ENCODE measurements at places on chromosomes 16 and 17.
A peak's percentile ranks its signal among the peaks of the same experiment; 100 is the strongest.

- no peak for DNase-seq
Measured at GRCh38 chr17:36600936-36601302, 464 bp upstream of the MRM1 start.

GRCh38 chr16:52872731-52873130 is 180.0 kb downstream of the CHD9NB start:
- no peak for DNase-seq

DNA sequence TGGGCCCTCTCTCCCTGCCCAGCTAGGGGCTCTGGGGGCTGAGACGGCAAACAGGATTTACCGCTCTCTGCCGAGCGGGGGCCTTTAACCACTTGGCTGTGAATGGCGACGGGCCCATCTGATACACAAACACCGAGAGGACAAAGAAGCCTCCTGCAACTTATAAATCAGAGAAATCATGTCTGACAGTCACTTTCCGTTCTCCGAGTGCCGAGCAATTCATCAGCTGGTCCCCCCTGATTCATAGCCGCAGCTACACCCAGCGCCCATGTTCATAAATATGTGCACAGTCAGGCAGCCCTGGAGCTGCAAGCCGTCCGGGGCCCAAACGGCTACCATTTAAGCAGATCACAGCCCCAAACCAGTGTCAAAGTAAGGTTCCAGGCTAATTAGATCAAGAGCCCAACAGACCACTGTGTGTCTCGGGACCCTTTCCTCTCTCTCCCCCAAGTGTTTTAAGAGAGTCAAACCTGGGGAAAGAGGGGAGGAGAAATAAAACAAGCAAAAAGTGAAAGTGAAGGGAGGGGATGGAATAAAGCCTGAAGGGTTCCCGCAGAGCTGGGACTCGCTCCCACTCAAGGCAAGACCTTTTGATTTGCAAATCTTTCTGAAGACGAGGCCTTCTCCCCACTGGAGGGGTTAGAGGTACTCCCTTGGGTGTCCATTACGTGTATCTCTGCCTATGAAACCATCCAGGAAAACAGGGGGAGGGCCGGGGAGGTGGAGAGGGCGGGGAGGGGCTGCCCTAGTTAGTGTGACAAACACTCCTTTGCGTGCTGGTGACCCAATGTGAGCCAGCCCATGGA is 154.7 kb downstream of the C16orf78 start:
- no peak for DNase-seq

- peak; percentile 70 for DNase-seq
Measured at GRCh38 chr17:27532269-27533263, 76.3 kb downstream of the KSR1 start.

GRCh38 chr17:81339191-81339533 is 44.1 kb upstream of the SLC38A10 start:
- DNase-seq, result no peak

GRCh38 chr16:29926711-29927052 is 656 bp upstream of the KCTD13 start:
- DNase-seq, result no peak

DNA sequence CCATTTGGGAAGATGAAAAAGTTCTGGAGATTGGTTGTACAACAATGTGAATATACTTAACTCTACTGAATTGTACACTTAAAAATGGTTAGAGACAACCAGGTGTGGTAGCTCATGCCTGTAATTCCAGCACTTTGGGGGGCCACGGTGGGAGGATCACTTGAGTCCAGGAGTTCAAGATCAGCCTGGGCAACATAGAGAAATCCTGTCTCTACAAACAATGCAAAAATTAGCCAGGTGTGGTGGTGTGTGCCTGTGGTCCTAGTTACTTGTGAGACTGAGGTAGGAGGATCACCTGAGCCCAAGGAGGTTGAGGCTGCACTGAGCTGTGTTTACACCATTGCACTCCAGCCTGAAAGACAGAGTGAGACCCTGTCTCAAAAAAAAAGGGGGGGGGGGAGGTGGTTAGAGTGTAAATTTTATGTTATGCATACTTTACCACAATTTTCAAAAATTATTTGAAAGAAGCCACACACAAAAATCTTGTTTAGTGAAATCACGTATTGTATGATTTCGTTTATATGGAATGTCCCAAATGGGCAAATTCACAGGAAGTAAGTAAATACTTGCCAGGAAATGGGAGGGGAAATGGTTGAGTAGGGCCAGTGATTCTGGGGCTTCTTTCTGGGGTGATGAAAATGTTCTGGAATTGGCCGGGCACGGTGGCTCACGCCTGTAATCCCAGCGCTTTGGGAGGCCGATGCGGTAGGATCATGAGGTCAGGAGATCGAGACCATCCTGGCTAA is 37.1 kb upstream of the AMZ2 start:
- no peak for DNase-seq

GRCh38 chr16:3065742-3066439 is 451 bp downstream of the IL32 start:
- no peak for DNase-seq

- DNase-seq, result no peak
Measured at GRCh38 chr16:8675183-8676159, 1.1 kb downstream of the ABAT start.

DNA sequence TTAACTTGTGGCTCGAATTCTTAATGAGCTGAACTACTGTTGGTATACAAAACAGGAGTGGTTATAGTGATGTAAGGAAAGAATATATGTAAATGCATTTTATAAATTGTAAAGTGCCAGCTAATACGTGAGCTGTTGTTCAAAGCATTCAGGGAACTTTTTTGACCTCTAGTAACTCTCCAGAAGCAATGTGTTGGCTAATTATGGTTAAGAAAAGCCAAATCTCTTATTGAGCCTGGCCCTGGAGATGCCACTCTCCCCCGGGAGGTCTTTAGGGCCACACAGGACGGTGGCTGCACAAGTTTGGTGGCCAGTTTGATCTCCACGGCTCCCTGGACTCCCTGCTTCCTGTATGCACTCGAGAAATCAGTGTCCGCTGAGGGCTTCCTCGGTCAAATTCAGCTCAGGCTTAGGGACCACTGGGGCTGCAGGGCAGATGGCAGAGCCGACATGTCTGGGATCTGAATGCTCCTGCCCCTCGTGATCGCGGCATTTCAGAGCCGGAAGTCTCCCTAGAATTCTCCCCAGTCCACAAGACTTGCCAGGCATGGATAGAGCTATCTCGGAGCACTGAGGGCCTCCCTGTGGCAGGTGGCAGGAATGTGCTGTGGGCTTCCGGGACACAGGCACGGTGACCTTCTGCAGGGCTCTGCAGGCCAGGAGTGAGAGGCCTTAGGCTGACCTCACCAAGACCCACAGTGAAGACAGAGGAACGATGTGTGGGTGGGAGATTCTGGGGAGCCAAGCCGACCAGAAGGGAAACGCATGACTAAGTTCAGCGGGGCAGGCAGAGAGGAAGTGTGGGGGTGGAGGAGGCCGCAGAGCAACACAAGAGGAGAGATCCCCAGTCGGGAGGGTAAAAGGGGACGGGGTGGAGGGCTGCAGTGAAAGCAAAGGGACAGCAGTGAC is 18.6 kb upstream of the PITPNM3 start:
- DNase-seq, result peak; percentile 73
